ENCODE measurements at places on chromosomes 3 and 15.

DNA sequence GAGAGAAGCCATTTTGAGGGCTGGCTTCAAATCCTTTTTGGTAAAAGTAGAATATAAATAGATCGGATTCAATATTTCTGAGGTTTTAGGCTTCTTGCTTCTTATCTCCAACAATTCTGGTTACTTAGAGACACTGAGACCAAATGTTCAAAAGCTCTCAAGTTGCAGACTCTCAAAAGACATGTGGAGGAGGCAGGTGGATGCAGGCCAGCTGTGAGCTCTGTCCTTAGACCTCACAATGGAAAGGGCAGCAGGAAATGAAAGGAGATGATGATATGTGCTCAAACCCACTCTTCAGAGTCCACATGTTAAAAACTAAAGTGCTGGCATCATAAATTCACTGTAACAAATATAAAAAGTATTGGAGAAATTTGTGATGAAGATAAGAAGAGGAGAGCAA is 424.9 kb upstream of the ALCAM start:
- DNase-seq: no peak

GRCh38 chr15:68833700-68834331 is 13.1 kb upstream of the ANP32A start:
- no peak for DNase-seq

DNA sequence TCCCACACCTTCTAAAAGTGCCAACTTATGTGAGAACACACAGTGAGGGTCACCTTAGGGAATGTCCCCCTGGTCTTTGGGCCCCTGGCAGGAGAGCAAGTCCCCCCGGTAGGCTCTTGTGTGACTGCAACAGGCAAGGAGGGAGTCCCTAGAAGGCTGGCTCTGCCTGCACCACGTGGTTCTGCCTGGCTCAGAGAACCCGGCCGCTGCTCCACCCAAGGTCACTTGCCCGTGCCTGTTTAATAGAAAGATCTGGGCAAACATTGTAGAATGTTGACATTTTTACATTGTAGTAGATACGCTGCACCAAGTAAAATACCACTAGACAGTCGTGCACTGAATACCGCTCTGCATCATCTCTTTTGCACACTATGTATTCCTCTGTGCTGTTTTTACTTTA is 21.9 kb downstream of the GABRA5 start:
- DNase-seq: no peak

- DNase-seq: no peak
Observed at GRCh38 chr3:172687501-172687900, 23.4 kb downstream of the NCEH1 start.

- DNase-seq: no peak
Observed at GRCh38 chr3:168878655-168879054, 782.9 kb upstream of the GOLIM4 start.

DNA sequence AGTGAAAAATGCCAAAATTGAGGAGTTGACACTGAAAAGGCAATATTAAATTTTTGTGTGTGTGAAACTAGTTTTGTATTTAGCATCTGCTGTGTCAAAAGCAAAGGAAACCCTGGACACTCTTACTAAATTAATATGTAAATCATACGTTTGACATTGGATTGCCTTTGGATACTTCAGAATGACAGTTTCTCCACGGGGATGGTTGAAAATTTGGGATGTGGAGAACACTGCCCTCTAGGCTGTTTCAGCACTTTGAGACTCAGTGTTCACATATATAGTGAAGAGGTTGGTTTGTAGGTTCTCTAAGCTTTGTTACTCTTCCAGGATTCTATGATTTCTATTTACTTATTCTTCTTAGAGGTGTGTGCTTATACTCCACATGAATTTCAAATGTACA is 3.0 kb downstream of the ROBO2 start:
- DNase-seq: no peak

GRCh38 chr15:93150910-93151881 is 62.2 kb upstream of the RGMA start:
- no peak for DNase-seq

DNA sequence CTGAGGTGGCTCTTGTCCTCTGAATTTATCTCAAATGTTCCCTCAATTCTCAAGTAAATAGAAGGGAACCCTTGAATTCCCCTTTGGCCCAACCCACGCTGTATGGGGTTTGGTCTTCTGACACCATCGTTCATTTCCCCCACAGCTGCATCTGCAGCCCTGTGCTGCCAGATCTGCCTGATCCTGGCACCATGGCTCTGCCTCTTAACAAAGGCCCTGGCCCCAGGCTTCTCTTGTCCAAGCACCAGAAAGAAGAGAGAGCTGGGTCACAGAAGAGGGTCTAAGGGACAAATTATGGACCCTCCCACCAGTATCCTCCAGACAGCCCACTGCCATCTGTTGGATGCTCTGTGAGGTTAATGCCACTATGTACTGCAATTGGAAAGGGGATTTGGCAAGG is 1.8 kb downstream of the MAP1A start:
- no peak for DNase-seq

GRCh38 chr3:71958533-71958932 is 173.6 kb upstream of the PROK2 start:
- no peak for DNase-seq

DNA sequence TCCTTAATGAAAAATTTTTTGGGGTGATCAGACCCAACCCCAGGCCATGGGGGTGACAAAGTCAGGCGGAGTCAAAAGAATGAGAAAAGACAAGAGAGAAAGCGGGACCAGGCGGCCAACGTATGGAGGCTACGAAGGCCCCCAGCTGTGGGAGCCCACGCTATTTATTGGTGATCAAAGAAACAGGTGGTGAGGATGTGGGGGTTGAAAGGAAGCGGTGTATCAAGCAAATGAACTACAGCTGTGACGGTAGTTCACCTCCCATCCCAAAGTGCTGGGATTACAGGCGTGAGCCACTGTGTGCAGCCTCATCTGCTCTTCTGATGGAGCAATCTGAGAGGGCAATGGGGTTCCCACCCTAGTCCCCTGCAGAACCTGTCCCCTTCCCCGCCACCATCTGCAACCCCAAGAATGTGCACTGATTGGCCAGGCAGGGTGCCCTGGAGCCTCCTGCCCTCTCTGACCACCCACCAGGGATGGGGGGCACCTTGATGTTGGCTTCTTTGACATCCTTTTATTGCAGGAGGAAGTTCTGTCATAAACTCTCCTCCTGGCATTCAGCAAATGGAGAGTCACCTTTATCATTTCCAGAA is 1.1 kb upstream of the CHRNA3 start:
- DNase-seq: no peak

DNA sequence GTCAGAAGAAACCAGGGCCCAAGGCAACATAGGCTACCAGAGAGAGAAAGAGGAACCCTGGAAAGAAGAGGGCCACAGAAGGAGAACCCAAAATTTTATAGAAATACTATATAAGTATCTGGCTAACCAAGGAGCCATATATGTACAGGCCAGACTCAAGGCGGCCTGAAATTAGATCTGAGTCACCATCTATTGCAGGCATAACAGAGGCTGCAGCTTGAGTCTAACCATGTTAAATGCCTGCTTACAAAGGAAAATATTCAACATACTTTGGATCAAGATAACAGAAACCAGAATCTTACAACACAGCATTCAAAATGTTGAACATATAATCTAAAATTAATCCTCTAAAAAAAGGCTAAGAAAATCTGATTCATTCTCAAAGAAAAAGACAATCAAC is 23.1 kb downstream of the IGSF11 start:
- no peak for DNase-seq

DNA sequence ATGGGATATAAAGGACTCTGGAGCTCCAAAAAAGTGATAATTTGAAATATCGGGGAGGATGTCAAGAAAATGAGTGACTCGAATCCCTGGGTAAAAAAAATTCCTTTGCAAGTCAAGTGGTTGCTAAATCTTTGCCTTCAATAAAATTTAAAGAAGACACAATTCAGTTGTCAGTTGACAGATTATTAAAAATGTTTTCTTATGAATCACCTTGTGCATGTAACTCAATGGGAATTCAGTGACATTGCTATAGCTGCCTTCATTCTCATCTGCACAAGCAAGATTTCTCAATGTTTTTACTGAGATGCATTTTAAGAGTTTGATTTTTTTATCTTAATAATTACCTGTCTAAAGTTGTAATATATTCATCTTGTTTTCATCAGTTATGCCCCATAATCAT is 264.0 kb upstream of the IL12A start:
- DNase-seq: no peak

DNA sequence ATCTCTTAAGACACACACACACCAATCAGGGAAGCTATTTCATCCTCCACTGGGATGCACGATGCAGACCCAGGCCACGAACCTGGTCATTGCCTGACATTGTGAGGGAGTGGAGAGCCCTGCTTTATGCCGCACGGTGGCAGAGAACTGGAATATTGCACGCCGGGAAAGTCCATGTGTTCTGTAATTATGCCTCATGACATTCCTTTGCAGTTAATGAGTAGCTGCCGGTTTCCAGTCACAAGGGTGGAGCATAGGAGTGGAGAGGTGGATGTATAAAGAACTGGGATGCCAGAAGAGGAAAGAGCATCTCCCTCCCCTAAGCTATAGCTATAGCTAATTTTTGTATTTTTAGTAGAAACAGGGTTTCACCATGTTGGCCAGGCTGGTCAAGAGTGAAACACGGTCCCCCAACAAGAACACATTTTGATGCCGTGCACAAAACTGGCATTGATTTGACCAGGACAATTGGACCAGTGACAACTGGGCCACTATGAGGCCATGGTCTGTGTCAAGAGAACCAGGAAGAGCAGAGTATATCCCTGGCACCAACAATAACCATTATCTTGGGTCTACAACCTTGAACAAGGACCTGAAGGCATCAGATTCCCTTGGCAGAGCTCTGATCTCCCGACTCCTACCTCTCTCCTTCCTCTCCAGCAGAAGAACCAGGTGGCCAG is 51.4 kb downstream of the SH3BP5 start:
- no peak for DNase-seq

- DNase-seq: no peak
Observed at GRCh38 chr3:185318141-185318540, 44.8 kb upstream of the MAP3K13 start.

DNA sequence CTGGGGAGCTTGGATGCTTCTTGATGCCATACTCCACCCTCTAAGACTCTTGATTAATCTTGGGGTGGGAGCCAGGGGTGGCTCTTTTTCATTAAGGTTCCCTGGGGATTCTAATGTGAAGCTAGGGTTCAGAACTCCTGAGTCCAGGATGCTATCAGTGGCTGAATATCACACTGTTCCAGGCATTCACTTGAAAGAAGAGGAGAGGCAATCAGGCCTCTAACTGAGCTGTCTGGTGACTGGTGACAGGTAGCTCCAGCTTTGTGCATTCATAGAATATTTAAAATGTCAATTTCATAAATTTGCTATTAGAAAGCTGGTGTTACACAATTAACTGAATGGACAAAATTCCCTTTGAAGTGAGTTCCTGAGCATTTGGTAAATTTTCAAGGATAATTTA is 139.0 kb downstream of the CHDH start:
- no peak for DNase-seq

- no peak for DNase-seq
Observed at GRCh38 chr15:29699791-29700190, 122.5 kb downstream of the TJP1 start.

DNA sequence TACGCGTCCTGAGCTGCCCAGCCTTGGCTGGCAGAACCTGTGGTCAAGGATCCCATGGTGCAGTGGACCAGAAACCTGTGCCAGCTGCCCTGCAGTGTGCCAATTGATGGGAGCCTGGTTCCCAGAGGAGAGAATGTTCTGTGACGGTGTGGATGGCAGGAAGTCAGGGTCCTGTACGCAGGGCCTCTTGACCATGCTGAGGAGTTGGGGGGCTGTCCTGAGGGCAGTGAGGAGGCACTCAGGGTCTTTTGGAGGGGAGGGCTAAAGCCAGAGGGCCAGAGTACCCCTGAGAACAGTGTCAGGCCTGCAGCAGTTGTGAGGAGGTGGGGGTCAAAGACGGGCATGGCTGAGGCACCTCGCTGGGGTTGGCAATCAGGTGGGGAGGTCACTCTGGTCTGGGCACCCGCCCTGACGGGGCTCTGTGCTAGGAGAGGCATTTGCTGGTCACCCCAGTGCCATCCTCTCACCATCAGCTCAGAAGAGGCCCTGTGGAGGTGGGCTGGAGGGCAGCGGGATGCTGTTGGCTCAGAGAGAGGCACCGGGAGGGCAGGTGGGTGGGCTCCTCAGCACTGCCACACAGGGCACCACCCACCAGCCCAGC is 61.0 kb downstream of the SCN5A start:
- DNase-seq: no peak

- no peak for DNase-seq
Observed at GRCh38 chr3:122679882-122680474, 661 bp upstream of the PARP14 start.

DNA sequence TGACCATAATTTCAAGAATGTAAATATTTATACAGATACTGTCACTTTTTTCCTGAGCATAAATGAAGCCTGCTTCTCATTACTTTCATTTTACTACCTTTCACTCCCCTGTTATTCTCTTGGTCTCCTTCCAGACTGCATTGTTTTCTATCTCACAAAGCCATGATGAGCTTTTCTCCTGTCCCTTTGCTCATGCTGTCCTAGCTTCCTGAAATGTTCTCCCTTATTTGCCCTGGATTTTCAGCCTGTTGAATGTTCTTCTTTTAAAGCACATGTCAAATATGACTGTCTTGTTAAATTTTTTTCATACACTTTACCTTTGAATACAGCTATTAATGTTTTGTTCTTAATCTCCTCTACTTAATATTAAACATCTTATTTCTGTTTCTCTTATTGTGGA is 31.7 kb downstream of the ATP11B start:
- DNase-seq: no peak

- DNase-seq: no peak
Observed at GRCh38 chr15:46872981-46873330, 844.3 kb upstream of the SEMA6D start.

- no peak for DNase-seq
Observed at GRCh38 chr3:153162513-153163392, 727 bp downstream of the RAP2B start.

GRCh38 chr3:63278171-63279004 is at the start of gene SYNPR:
Gene SYNPR, plus strand, starts transcription at chr3:63278308.
- DNase-seq: no peak

DNA sequence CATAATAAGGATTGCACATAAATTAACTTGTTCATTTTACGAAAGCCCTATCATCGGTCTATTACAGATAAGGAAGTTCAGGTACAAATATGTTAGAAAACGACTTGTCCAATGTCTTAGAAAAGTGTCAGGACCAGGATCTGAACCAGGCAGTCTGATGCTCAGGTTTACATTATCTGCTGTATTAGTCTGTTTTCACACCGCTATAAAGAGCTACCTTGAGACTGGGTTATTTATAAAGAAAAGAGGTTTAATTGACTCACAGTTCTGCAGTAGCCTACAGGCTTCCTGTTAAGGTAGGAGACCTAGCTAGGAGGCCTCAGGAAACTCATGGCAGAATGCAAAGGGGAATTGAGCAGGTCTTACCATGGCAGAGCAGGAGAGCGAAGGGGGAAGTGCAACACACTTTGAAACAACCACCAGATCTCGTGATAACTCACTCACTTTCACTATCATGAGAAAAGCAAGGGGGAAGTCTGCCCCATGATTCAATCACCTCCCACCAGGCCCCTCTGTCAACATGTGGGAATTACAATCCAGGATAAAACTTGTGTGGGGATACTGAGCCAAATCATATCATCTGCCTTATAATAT is 45.8 kb upstream of the GOLIM4 start:
- no peak for DNase-seq

GRCh38 chr3:195087328-195087727 is 183.6 kb downstream of the XXYLT1 start:
- no peak for DNase-seq

- no peak for DNase-seq
Observed at GRCh38 chr3:122392868-122393844, 9.2 kb downstream of the FAM162A start.

Data from stimulated activated CD4-positive, alpha-beta T cell treated with anti-CD3 and anti-CD28 coated beads, Interleukin-1b, Interleukin-23, amount 100 ng/mL, for 1 hour (primary cell).